ENCODE measurements at places on chromosomes 13 and 19.

GRCh38 chr19:58338825-58339558 lies 12.2 kb downstream of the ZSCAN22 start:
- DNase-seq: no peak

DNA sequence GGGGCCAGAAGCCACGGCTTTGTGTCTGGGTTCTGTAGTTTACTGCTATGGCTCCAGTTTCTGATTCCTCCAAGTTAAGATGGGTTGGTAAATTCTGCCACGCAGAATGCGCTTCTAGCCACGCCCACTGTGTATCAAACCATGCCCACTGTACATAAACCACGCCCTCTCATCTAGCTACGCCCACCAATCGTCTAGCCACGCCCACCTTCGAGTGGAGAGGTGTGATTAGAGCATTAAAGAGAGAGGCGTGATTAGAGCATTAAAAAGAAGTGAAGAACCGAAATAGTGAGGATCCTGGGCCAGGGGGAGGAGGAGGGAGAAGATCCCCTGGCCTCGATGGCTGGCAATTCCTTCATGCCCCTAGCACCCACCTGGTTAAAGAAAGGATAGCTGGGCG lies 43.7 kb upstream of the ADGRE5 start:
- no peak for DNase-seq

GRCh38 chr19:19460258-19460731 lies 54.8 kb downstream of the GATAD2A start:
- peak; percentile 34 for DNase-seq

GRCh38 chr19:54081032-54081431 lies at the start of gene TARM1:
TSS of gene TARM1 (minus strand) at chr19:54081365. CDS start at chr19:54081340, 25 bp downstream.
- no peak for DNase-seq

DNA sequence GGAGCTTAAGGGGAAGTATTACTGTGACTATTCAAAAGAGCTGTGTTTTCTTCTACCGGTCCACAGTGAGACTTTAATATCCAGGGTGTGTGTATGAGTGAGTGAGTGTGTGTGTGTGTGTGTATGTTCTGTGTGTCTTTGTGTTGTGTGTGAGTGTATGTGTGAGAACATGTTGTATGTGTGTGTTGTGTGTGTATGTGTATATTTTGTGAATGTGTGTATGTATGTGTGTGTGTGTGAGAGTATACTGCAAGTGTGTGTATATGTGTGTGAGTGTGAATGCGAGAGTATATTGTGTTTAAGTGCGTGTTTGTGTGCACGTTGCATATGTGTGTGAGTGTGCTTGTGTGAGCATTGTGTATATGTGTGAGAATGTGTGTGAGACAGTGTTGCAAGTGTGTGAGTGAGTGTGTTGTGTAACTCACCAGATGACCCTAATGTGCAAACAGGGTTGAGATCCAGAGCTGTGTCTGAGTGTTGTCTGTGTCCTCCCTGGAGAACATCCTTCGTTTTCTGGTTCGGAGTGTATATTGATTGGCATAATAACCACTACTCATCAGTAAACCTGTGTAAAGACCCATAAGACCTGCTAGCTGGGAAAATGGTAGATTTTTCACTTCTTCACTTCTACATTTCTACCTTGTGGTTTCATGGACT lies 101.1 kb upstream of the RNF113B start:
- no peak for DNase-seq

All from stimulated activated CD4-positive, alpha-beta T cell treated with anti-CD3 and anti-CD28 coated beads, TNF-alpha, amount 100 ng/mL, for 24 hours (primary cell).